ENCODE measurements at places on chromosomes 12 and 14.

GRCh38 chr14:29144621-29145020, 378.0 kb downstream of the FOXG1 start:
- no peak for DNase-seq

GRCh38 chr12:105158876-105159275, 51.3 kb downstream of the WASHC4 start:
- DNase-seq = no peak

DNA sequence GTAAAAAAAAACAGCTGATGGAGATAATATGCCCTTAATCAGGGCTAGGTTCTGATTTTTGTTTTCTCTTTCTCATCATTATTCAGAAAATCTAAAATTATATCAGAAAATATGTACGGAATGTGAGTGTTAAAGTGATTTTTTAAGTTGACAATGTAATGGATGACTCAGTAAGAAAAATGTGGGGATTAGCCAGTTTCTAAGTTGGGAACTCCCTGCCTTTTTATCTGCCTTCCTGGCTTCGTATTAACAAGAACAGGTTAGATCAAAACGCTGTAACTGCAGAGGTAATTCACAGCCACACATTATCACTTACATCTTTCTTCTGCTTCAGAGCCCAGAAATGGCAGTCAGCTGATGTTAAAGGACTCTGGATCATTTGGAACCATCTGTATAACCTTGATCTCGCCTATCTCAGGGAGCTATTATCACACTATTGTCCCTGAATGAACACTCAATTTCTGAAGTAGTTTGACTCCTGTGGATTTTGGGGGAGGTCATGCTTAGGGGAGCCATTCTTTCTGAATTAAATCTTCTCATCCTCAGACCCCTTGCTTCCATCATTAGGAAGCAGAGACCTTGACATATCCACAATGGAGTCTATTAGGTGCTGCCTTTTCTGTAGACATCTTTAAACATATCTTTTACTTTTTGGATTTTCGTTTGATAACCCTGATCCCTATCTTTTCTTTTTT, 135.7 kb upstream of the SLC16A7 start:
- no peak for DNase-seq

DNA sequence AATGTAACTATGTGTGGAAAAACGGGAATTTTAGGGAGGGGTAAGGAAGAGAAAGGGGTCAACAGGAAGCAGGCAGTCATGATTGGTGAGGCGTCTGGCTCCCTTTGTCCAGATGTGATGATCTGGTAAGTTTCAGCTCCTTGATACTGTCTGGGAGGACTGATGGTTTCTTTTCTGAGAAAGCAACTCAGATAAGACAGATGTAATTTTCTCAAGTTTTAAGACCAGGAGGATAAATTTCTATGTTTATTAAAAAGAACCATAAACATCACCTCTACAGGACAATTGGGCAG, 21.9 kb upstream of the AMN1 start:
- no peak for DNase-seq

- DNase-seq = peak; percentile 64
Measured at GRCh38 chr14:105857826-105858675, 331.7 kb downstream of the TMEM121 start.

DNA sequence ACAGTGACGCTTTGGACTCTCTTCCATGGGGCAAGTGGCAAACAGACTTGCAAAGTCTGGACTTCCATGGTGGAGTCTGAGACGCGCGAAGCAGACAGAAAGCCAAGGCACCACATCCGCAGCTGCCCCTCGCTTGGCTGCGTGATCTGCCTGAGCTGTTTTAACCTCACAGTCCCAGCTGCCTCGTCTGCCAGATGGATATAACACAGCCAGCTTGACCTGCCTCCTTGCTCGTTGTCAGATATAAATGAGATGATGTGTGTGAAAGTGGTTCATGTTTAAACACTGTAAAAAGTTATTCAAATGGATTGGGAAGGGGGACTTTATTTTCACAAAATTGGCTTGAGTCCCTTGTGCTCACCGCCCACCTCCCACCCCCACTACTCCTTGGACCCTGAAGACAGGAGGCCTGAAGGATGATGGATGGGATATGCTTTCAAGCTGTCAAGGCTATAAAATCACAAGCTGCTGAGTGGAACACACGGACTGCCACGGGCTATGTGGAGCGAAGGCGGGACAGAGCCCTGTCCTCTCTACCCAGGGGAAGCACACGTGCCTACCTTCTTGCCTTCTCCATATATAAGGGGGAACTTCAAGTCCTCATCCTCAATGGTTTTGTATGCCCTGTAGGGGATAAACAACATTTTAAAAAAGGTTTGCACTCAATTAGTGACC, 226.9 kb downstream of the MON2 start:
- DNase-seq = no peak

DNA sequence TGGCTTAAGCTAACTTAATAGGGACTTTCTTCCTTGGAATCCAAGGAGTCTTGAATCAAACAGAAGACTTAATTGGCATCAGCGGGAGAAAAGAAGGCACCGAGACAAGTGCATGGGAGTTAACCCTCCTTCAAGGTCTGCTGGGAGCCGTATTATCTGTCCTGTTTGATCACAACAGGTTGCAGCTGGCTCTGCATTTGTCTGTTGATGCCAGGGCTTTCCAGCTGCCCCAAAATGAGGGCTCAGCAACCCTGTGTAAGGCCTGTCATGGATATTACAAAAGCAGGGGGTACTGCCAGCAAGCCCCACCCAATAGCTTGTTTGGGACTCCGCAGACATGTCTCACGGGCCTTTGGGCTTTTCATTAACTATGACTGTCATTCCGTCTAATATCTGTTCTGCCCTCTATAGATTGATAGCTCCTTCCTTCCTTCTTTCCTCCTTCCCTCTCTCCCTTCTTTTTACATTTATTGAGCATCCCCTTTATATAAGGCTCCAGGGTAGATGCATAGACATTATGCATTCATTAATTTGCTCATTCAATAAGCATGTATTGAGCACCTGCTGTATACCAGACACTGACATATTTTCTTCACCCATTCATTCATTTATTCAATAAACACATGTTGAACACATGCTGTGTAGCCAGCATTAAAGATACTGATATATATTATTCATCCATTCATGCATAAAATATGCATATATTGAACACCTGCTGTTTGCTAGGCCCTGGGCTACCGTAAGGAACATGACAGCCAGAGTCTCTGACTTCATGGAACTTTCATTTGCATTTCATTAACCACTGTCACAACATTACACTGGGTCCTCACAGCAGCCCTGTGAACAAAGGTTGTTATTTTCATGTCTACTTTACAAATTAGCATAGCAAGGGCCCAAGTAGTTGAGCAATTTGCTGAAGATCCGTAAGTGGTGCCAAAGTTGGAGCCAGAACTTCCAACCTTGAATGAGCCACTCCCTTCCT, 56.2 kb downstream of the SVOP start:
- DNase-seq = no peak

GRCh38 chr14:80216818-80217217, 5.5 kb upstream of the DIO2 start:
- DNase-seq = no peak

DNA sequence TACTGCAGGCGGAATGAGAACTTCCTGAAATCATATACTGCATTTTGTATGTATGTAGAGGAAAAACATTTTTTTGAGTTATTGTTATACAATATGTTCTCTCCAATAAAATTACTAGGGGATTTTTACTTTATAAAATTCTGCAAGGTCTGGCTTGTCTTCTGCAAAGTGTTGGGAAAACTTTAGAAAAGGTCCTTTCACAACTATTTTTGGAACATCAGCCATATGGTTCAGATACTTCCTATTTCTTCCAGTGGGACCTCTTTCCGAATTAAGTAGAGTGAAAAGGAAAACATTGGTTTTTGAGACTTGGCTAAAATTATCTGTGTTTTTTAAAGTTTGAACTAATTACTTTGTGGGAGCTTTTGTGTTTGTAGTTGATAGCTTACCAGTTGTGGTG, 52.7 kb downstream of the DAAM1 start:
- no peak for DNase-seq

GRCh38 chr12:1346126-1346525, 248.3 kb downstream of the FBXL14 start:
- DNase-seq = no peak

- peak; percentile 59 for DNase-seq
Measured at GRCh38 chr14:32073537-32074189, 3.4 kb upstream of the ARHGAP5 start.

DNA sequence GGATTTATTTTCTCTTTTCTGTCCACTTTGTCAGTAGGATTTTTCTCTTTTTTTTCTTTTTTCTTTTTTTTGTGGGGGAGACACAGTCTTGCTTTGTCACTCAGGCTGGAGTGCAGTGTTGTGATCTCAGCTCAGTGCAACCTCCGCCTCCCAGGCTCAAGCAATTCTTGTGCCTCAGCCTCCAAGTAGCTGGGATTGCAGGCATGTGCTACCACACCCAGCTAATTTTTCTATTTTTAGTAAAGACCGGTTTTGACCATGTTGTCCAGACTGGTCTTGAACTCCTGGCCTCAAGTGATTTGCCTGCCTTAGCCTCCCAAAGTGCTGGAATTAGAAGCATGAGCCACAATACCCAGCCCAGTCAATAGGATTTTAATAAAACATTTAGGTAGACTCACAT, 21.0 kb upstream of the TBK1 start:
- no peak for DNase-seq

- DNase-seq = no peak
Measured at GRCh38 chr12:126027825-126028224, 962.6 kb downstream of the AACS start.

- DNase-seq = no peak
Measured at GRCh38 chr14:20002319-20002718, 356 bp downstream of the OR4Q2 start.

DNA sequence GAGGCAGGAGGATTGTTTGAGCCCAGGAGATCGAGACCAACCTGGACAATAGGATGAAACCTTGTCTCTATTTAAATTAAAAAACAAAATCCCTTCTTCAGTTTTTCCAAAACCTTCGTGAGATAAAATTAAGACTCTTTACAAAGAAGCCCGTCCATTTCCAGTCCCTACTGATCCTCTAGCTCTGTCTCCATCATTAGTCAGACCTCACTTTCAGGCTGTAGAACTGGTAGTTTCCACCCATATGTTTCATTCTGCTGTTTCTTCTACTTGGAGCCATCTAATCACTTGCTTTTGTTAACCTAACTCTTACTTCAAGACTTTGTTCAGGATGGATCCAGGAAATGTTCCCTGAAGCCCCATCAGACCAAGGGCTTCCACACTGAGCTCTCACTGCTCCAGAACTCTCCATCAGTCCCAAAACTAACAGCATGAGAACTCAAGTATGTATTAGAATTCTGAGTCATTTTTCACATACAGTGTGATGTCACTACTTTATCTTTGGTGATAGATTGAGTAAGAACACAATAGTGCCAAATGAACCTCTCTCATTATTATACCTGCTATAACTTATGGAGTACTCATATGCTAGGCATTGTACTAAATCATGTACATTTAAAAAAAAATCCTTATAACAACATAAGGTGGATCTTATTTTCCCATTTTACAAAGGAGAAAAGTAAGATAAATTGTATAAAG, 90.8 kb downstream of the PRICKLE1 start:
- DNase-seq = no peak

GRCh38 chr14:78440356-78440894, 270.3 kb downstream of the NRXN3 start:
- no peak for DNase-seq

- DNase-seq = no peak
Measured at GRCh38 chr12:31818623-31819268, 89.9 kb upstream of the AMN1 start.

- no peak for DNase-seq
Measured at GRCh38 chr14:78141590-78141989, 28.6 kb upstream of the NRXN3 start.

- no peak for DNase-seq
Measured at GRCh38 chr12:113467142-113467501, 4.5 kb downstream of the LHX5 start.

- no peak for DNase-seq
Measured at GRCh38 chr12:131091413-131091975, 137.8 kb downstream of the ADGRD1 start.

- DNase-seq = no peak
Measured at GRCh38 chr14:58098507-58098906, 53.5 kb downstream of the ARMH4 start.

DNA sequence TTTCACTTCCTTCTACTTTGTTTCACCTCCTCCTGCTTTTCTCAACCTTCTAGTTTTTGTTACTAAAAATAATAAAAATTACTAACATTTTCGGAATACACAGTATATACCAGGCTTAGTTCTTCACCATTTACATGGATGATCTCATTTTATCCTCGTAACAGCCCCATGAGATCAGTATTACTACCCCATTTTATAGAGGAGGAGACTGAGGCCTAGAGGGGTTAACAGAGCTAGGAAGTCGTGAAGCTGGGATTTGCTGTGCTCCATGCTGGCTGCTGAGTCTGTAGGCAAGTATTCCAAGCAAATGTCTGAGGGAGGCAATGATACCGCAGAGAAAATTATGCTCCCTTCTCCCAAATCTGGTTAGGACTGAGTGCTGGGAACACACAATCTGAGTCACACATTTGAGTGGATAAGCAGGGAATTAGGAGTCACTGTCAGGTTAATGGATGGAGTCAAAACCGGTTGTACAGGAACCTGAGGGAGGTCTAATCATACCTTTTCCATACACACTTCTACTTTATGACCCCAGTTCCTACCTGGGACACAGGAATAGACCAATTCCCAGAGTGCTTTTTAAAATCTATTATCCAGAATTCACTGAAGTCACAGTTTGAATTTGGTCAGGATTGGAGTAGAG, 51.1 kb downstream of the ZFYVE26 start:
- DNase-seq = no peak

- peak; percentile 26 for DNase-seq
Measured at GRCh38 chr14:69682621-69683263, 71.3 kb downstream of the SUSD6 start.

GRCh38 chr14:37047226-37047625, 125.2 kb downstream of the SLC25A21 start:
- DNase-seq = no peak

GRCh38 chr12:130286041-130286440, 51.6 kb upstream of the PIWIL1 start:
- DNase-seq = no peak

GRCh38 chr14:103127861-103128598, 4.8 kb downstream of the TNFAIP2 start:
- no peak for DNase-seq

GRCh38 chr12:98073610-98074009, 441.8 kb upstream of the TMPO start:
- no peak for DNase-seq

DNA sequence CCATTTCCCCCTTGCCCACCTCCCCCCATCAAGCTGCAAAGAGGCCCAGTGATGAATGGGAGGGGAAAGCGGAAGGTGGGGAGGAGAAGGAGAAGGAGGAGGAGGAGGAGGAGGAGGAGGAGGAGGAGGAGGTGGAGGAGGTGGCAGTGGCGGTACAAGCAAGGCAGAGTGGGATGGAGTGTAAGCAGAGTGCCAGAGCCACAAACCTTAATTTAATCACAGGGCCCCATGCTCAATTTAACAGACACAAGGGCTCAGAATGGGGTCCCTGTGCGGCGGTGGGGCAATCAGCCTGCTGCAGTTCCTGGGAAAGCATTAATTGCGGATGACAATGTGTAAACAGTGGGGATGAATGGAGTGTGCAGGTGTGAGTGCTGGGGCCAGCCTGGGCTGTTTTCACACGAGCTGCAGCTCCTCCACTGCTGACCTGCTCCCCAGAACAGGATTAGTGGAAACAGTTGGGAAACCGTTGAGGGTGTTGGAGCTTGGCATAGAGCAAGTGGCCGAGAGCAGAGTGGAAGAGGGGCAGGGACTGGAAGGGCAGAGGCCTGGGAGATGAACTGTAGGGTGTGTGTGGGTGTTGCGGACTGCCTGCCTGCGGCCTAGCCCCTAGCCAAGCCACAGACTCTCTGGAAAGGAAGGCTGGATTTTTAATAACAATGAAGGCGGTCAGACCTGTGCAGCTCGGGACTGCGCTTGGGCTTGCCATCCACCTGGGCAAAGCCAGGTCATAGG, 36.4 kb upstream of the SMOC1 start:
- DNase-seq = no peak

All from MM.1S (cell line).